ENCODE measurements at places on chromosomes 5 and 9. TPM values are rescaled to one million over a fixed set of nuclear protein-coding genes. Genes with fewer than 3 reads are reported as not detected.

The CAST gene
- 170 TPM for total RNA-seq

The DOCK8 gene
- total RNA-seq: 0.31 TPM

The CCL28 gene
- total RNA-seq: 0.03 TPM

The ANKRD31 gene
- total RNA-seq: 0.05 TPM

The C9 gene
- not detected for total RNA-seq

The IFNA2 gene
- not detected for total RNA-seq

The PCDHGB4 gene
- 0.56 TPM for total RNA-seq

The LECT2 gene
- not detected for total RNA-seq

The HTR1A gene
- not detected for total RNA-seq

The SNX2 gene
- 38.7 TPM for total RNA-seq

The PCDHB12 gene
- total RNA-seq: not detected

The OBP2B gene
- not detected for total RNA-seq
